ENCODE measurements at places on chromosomes 1 and 21. TPM values are rescaled to one million over a fixed set of nuclear protein-coding genes. Genes with fewer than 3 reads are reported as not detected.

DNA sequence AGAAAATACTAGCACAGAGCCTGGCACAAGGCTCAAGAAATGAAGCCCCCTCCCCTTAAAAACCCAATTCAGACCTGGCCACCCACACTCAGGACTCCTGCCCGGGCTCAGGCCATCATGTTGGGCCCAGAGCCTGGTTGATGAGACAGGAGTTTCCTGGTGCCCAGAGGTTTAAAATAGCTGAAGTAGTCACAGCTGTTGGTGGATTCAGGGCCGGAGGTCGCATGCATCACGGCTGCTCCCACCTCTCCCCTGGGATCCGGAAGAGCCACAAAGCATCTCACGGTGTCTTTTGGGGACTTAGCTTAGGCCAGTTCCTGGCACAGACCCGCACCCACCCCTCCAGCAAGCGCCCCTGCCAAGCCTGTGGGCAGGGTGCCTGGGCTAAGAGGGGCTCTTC, 2.6 kb upstream of the PADI2 start:
- peak; percentile 49 for DNase-seq

The ADORA3 gene
- polyA plus RNA-seq = 0.45 TPM

The CD1E gene
- 0.17 TPM for polyA plus RNA-seq

GRCh38 chr21:37197746-37198145, 69.4 kb downstream of the VPS26C start:
- DNase-seq = no peak

DNA sequence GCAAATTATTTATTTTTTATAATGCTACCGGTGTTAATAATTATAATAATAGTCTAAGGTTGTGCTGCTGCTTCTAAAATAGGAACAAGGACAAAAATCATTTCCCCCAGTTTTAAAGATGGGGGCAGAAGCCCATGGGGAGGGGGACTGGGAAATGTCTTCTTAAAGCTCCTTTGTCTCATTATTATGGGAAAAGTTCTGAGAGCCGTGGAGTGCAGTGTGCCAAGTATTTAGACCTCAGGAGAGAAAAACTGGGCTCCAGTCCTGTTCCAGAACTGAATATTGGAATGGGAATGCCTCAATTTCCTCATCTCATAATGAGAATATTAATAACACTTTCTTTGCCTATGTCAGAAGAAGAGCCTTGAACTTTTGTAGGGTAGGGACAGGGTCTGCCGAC, 40.9 kb upstream of the ATF3 start:
- no peak for DNase-seq

The DIO1 gene
- 0.95 TPM for polyA plus RNA-seq

DNA sequence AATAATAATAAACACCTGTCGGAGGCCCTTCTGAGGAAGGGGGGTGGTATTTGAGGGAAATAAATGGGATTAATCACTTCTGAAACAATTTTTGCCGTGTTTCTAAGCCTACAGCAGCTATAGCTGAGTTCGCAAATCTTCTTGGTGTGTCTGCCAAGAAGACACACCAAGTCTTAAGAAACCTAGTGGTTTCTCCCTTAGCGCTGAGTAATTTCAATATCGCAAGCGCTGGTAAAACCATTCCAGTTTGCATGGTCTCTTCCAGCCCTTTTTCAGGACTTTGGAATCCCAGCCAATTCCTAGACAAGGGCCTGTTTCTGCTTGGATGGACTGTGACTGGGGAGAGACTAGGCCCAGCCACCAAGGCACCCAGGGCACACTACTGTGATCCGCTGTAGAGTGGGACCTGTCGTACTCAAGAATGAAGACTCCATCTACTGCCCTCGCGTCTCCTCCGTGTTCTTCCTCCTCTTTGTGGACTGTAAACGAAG, 7.5 kb upstream of the LHX8 start:
- DNase-seq = no peak

The BARHL2 gene
- polyA plus RNA-seq = not detected

GRCh38 chr1:56710646-56711045, 65.5 kb downstream of the PRKAA2 start:
- DNase-seq = no peak

- no peak for DNase-seq
These were observed 212.6 kb downstream of the GREM2 start for GRCh38 chr1:240399381-240399780.

GRCh38 chr1:245188403-245188802, 33.6 kb downstream of the KIF26B start:
- no peak for DNase-seq
